ENCODE measurements at places on chromosomes 5 and 9.

- DNase-seq, result no peak
Observed at GRCh38 chr9:18002718-18003438, 424.0 kb downstream of the SH3GL2 start.

DNA sequence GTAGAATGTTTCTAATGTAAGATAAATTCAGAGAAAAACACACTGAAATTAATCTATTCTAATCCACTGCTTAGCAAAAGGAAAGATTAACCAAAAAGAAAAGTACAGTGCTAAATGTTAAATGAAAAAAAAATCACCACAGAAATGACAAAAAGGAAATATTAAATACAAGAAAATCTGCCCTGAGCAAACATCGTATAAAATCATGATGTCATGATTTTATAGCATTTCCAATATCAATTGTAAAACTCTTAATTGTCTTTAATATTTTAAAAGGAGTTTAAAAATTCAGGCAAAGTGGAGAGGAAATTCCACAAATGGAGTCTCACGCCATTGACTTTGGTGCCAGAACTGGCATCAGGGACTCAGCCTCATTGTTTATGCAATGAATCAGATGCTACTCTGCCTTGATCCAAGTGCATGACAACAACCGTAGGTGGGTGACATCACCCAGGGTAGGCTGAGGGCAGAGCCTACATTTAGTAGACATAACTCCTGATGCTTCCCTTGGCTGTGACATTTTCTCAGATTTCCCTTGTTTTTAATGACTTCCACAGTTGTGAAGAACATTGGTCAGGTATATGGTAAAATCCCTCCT lies 696.8 kb downstream of the SEMA5A start:
- DNase-seq, result no peak

DNA sequence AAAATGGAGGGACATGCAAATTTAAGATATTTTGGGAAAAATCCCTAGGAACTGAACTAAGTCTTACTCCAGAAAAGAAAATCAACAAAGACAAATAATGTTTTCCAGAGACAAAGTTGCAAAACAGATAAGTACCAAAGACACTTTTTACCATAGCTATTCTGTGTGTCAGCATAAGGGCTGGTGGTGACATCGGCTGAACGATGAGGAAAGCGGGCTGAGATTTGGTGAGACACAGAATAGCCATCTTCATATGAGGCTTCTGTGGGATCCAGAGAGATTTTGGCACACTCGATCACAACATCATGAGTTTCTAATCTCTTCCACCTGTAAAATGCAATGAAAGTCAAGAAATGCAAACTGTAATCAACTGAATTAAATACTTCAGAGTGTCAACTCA lies 32.3 kb downstream of the TSC1 start:
- DNase-seq, result no peak

- DNase-seq, result no peak
Observed at GRCh38 chr5:35990941-35991611, at the start of gene UGT3A1. UGT3A1 (minus strand) TSS chr5:35991390; CDS start chr5:35991240, 150 bp downstream.

DNA sequence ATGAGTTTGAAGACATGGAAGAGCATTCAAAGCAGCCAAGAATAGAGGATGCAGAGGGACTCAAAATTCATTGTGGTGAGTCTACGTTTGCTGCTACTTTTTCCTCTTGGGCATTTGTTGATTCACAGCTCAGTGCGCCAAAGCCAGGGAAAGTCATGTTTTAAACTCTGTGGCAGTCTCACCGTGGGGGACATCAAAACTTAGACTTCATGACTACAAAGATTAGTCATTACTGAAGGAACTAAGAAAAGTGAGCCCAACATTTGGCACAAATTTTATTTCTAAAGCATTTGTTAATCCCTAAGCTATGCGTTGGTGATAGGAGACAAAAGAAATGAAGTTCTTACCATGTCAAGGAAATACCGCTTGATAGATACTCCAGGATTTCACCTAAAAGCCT lies 73.7 kb upstream of the MTAP start:
- no peak for DNase-seq

GRCh38 chr5:89520771-89521170 lies 637.8 kb upstream of the MEF2C start:
- no peak for DNase-seq

DNA sequence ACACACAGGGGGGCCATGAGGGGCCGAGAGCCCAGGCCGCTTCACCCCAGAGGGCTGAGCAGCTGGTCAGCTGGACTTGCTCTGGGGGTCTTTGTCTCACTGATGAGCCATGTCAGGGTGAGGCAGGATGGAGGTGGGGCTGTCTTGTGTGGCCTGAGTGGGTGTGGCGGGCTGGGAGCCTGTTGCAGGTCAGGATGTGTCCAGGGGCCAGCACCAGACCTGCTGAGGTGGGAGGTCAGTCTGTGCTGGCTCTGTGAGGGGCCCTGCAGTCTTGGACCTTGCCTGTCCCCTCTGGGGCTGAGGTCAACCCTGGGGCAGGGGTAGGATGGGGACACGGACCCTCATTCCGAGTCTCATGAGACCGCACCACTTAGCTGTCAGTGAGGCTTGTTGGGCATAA lies 56.9 kb downstream of the RXRA start:
- no peak for DNase-seq

DNA sequence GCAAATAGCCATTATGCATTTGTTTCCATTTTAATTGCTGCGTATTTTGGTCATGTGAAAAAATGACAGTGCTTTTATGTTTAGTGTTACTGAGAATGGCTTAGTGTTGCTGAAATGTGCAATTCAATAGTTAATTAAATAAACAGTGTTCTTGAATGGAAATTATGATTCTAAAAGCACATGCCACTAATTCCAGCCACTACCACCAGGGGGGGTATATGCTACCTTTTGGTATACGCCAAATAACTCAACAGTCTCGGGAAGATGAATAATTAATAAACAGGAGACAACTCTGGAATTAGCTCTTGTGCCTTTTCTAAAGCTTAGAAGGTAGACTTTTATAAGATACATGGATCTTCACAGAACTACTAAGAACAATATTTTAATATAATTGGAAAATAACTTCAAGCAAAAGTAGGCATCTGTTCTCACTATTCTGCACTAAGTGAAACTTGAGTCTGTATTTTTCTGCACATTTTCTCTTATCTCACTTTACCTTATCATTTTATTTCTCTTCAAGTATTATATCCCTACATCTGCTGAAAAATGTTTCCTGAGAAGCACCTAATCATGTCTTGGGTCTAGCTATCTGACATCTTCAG lies 83.5 kb upstream of the MINAR2 start:
- no peak for DNase-seq

- DNase-seq, result no peak
Observed at GRCh38 chr9:133518200-133518599, 6.6 kb downstream of the MYMK start.

DNA sequence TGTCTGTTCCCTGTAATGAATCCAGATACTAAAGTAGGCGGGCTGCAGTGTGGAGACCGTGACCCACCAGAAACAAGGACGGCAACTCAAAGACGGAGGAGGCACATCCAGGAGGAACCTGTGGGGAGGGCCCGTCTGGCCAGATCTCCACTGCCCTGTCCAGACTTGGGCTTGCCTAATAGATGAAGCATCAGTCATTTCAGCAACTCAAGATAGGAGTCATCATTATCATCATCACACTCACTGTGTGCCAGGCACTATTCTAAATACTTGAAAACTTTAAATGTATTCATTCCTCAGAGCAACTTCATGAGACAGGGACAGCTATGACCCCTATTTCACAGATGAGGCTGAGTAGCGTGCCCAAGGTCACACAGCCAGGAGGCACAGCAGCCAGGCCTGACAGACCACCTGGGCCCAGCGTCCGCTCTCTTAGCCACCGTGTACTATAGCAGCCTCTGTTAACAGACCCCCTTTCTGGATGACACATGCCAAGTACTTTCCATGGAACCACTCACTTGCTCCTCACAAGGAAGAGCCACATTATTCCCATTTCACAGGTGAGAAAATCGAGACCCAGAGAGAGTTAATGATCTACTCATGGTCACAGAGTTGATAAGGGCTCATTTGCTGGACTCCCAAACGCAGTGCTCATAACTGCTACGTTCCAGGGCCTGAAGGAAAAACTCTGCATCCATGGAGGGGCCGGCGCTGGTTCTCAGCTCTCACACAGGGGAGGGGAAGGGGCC lies 4.9 kb upstream of the IL4 start:
- DNase-seq, result no peak

DNA sequence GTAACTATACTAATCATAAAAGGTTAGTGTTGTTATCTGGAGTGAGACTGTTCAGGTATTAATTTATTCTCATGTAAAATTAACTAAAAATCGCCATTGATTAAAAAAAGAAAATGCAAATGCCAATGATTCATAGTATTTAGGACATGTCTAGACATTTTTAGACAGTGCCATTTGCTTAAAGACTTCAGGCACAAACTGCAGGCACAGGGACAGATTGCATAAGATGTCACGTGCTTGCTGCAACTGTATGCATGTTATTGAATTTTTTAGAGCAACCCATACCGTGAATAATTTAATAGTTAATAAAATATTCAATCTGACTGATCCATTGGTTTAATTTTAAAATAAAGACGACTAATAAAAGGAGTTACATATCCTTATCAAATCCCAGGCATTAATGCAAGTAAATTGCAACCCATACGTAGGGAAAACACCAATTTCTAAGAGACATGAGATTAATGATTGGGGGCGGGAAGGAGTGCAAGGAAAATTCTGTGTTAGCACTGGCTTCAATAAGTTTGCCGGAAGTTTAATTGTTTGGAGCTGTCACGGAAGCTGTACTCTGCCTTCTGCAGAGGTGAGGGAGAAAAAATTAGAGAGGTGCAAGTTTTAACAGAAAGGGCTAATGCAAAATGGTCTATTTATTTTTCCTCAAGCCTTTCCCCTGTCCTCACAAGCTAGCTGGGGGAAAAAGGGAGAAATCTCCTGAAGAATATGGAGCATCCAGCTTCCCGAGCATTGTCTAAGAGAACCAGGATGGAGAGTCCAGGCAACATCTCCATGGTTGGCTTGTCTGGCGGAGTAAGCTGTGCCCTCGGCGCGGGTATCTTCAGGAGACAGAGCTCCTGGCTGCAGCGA lies 2.9 kb downstream of the EDIL3 start:
- DNase-seq, result no peak

GRCh38 chr9:13139641-13140171 lies 139.8 kb downstream of the MPDZ start:
- no peak for DNase-seq

- DNase-seq, result no peak
Observed at GRCh38 chr5:125274938-125275724, 528.7 kb upstream of the ZNF608 start.

DNA sequence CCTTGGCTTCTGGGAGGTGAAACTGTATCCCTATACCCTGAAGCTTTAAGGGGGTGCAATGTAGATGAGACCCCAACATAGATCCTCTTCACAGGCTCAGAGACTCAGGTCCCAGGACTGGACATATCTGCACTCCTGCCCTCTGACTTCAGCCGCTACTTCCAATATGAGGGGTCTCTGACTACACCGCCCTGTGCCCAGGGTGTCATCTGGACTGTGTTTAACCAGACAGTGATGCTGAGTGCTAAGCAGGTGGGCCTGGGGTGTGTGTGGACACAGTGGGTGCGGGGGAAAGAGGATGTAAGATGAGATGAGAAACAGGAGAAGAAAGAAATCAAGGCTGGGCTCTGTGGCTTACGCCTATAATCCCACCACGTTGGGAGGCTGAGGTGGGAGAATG lies 5.4 kb downstream of the CA9 start:
- no peak for DNase-seq

DNA sequence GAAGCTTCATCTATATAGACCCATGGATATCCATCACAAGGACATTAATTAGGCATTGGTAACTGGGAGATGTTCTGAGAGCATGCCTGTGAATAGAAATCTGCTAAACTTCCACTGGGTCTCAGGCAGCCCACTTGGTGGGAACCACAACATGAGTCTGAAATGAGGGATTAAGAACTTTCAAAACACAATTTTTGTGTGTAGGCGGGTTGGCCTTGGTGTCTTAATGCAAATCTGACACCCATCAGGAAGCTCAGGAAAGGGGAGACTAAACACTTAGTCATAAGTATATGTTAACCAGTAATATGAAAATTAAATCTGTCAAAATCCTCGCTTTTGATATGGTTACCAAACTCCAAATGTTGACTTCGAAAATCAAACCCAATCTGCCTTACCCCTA lies 113.2 kb downstream of the FANCC start:
- DNase-seq, result no peak

DNA sequence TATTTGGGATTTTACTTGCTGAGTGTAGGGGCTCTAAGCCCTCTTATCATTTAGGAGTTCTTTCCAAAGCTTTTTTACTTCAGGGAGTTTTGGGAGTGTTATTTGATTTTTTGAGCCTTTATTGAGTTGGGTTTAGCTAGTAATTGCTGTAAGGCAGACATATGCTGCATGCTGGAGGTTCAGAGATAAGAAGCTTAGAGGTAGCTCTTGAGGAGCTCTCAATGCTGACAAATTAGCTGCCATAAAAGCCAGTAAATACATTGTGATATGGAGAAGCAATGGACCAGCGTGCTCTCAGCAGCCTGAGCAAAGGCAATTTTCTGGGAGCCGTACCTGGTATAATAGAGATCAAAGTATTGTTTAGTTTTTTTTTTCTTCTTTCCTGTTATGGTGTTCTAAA lies 11.6 kb downstream of the ARHGEF28 start:
- no peak for DNase-seq

DNA sequence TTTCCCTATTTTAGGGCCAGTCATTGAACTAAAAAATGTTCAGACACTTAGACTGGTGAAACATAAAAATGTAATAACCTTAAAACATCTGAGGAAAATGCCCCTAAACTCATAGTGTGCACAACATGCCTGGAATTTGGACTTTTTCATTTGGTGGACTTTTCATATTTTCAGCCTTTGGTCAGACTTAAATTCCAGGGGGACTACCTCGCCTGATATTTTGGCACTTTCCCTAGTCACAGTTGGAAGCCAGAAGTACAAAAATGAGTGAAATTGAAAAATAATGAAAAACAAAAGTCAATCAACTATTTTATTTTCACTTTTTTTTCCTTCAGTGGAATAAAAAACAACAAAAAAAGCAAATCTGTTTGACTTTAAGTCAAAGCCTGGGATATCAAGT lies 256.2 kb downstream of the ACTL7B start:
- no peak for DNase-seq
